ENCODE measurements at places on chromosomes 1 and 21.

- no peak for DNase-seq
Measured at GRCh38 chr1:236895665-236896387, 100.7 kb downstream of the MTR start.

DNA sequence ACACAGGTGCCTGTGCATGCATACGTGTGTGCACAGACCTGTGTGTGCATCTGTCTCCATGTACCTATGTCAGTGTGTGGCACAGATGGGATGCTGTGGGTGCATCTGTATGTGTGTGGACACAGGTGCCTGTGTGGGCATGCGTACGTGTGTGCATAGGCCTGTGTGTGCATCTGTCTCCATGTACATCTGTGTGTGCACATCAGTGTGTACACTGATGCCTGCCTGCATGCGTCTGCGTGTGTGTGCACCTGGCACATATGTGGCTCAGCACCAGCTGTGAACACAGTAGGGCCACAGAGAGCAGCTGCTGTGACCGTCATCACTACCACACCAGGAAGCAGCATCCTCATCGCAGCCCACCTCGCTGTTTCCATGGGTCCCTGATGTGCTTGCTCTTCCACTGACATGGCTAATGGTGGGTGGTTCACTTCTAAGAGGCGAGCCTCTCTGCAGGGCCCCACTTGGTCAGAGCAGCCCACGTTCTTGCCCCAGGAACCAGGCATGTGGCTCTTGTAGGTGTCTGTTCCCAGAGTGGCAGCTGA lies 9.6 kb upstream of the SPATC1L start:
- DNase-seq, result no peak

GRCh38 chr1:234782791-234783190 lies 172.8 kb upstream of the IRF2BP2 start:
- no peak for DNase-seq

GRCh38 chr1:175637911-175638310 lies 105.5 kb downstream of the TNR start:
- no peak for DNase-seq

- no peak for DNase-seq
Measured at GRCh38 chr1:66383611-66384010, 150.3 kb upstream of the SGIP1 start.

GRCh38 chr21:26914557-26914956 lies 52.3 kb downstream of the ADAMTS5 start:
- DNase-seq, result no peak

DNA sequence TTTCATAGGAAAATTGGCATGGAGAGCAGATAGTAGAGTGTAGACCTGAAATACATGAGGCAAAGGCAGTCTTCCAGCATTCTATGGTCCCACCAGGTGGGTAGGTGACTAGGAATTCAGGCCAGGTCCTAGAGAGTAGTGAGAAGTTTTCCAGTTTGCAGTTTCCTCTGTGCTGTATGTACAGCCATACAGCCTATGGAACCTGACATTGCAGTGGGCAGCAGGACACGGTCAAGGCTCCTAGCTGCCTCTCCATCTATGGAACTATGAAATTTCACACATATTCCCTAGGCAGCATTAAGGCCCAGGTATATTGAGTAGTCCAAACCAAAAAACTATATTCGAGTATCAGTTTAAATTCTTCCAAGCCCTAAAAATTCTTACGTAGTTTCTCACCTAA lies 16.3 kb downstream of the POGK start:
- no peak for DNase-seq

DNA sequence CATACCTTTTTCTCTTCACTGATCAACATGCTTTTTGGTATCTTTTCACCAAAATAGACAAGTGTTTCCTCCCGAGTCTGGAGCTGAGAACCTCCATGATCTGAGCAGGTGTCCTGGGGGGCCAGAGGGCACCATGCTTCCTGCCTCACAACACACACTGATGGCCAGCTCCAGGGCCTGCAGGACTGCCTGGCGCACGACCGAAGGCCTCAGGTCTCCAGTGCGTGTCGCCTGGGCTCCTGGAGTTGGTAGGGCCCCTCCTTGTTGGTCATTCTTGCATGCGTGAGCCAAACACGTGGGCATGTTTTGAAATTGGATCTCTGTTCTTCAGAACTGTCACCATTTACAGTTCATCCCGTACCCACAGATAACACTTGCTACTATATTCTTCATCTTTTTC lies 64.4 kb downstream of the SLC37A1 start:
- no peak for DNase-seq

DNA sequence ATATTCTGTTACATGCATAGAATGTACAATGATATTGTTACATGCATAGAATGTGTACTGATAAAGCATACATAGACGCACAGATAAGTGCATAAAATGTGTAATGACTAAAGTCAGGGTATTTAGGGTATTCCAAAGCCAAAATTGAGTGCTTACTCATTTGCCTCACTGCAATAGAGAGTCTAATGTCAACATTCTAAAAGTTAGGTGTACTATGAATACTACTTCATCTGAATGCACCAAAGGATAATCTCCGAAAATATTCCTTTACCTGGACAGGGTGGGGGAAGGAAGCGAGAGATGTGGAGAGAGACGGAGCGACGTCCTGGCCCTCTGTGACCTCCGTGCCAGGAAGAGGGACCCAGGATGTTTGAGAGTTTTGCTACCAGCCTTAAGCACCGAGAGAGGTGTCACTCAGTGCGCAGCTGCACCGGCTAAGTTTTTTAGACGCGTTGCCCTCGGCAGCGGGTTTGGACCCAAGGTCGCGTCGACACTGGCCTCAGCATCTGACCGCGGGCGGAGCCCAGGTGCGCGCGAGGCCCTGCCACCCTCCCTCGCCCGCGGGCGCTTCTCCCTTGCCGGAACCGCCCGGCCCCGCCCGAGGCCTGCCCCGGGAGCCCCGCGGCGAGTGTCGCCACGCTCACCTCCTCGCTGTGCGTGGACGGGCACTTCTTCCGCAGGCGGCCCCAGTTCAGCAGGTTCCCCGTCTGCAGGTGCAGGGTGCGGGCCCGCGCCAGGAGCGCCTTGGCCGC lies 660 bp downstream of the GCLM start:
- DNase-seq, result peak; percentile 31

- DNase-seq, result no peak
Measured at GRCh38 chr1:232764458-232765251, 40.6 kb upstream of the MAP10 start.

- DNase-seq, result no peak
Measured at GRCh38 chr1:21702780-21703179, 33.6 kb upstream of the RAP1GAP start.

DNA sequence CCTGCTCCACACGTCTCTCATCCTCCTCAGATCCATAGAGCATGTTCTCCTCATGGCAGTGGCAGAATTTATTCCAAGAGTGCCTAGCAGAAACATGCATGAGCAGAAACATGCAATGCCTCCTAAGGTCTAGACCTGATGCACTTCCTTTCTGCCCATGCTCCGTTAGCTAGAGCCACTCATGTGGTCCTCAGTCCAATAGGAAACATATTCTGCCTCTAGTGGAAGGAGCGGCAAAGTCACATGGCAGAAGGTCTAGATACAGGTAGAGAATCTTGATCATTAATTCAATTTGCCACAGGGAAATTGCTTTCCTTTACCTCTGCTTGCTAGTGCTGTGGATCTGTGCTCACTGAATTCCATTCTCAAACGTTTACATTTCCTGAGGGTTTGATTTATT lies 130.4 kb downstream of the KIF26B start:
- no peak for DNase-seq

DNA sequence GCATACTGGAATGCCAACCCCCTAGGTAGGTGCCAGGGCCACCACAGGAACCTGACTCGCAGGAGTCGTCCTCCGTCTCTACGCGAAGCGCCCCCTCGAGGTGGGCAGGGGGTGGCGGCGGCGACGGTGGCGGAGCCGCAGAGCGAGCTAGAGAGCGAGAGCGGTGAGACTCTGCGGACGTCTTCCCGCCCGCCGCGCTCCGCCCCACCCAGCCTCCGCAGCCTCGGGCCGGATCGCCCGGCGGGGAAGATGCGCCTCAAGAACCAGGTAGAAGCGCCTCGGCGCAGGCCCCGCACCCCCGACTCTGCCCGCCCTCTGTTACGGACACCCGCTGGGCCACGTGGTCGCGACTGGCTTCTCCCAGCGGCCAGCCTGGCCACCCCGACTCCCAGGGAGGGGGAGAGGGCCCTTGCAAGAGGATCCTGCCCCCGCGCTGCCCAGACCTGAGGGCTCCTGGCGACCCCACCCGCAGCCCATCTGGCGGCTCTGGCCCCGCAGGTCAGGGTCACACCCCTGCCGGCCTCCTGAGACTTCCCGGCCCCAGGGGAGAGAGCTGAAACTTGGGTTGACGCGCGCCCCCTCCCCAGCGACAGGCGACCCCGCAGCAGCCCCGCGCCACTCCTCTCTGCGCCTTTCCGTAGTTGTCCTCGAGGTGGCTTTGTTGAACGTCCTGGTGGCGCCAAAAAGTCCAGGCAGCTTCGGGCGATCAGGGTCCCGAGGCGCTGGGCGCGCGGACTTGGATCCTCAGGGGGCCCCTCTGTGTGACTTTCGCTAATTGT lies 24.4 kb upstream of the AGBL4 start:
- no peak for DNase-seq

DNA sequence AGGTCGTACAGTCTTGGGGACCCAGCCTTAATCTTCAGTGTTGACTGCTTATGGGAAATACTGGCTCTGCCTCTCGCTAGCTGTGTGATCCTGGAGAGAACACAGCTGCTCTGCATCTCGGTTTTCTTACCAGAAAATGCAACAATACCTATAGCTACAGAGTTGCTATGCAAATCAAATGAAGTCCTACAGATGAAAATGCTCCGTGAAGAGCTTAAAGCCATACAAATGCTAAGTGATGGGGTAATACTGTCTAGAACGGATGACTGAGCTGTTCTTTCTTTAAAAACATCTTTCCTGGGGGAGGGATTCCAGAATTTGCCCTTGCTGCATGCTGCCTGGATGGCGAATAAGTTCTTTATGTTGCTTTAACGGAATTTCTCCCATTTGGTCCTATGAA lies 132.0 kb downstream of the ZBTB18 start:
- DNase-seq, result peak; percentile 25

DNA sequence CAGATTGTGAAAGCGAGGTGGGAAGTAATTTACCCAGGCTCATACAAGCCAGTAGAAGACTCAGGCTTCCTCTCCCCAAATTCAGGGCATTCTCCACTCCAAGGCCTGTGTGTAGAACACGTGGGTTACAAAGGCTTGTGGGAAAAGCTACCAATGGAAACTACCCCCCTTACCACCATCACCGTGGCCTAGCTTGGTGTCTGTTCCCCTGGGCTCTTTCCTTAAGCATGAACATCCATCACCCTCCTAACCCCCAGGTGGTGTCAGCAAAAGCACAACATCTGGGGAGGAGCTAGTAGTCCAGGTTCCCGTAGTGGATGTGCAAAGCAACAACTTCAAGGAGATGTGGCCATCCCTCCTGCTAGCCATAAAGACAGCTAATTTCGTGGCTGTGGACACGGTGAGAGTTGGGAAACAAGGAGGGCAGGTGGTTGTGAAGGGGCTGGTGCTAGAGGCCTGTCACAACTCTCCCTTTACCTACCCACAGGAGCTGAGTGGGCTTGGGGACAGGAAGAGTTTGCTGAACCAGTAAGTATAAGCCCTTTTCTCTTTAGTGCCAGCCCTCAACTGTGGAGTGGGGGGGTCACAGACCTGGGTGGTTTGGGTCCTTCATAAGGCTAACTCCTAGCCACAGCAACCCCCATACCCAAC lies 701 bp upstream of the MUTYH start:
- no peak for DNase-seq

GRCh38 chr1:119492763-119493162 lies 14.2 kb upstream of the HSD3B1 start:
- no peak for DNase-seq

DNA sequence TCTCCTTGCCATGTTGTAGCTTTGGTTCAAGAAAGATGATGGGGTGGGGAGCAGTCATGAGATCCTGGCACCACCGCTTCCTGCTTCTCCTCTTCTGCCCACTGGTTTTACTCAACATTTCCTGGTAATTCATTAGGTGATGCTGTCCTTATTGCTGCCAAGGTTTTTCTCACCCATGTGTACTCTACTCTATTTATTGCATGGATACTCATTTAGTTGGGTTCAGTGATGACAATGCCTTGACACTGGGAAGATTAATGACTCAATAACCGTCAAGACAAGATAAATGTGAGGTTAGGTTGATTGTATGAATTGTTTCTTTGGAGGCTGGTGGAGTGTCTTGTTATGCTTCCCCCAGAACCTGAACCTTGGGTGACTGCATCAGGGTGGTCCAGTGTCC lies 484.2 kb downstream of the SIPA1L2 start:
- DNase-seq, result no peak

GRCh38 chr1:109255097-109255651 lies 5.8 kb downstream of the CELSR2 start:
- peak; percentile 28 for DNase-seq

GRCh38 chr21:44354775-44355771 lies 1.7 kb downstream of the TRPM2 start:
- DNase-seq, result no peak

DNA sequence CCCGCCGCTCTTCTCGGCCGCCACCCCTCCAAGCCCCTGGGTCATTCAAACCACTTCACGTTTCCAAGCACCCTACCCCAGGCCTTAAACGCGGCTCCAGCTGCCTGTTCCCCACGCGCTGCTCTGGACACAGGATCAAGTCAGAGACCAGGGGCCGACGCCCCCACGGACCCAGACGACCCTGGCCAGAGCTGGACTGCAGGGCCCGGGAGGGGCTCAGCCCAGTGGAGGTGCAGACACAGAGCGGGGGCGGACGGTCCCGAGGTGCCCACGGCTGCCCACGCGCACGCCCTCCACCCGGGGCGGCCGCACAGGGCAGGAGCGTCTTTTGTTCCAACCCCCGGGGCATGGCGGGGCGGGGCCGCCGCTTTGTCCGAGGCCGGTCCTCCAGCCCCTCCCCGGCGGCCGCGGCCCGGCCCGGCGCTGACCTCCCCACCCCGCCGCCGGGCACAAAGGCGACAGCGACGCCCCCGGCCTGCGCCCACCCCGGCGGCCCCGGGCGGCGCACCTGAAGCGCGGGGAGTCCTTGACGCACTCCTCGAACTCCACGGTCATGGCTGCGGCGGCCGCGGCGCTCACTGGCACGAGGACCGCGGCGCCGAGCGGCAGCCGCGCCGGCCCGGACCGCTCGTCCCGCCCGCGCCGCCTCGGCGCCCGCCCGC lies 338 bp downstream of the ACAP3 start:
- peak; percentile 19 for DNase-seq

DNA sequence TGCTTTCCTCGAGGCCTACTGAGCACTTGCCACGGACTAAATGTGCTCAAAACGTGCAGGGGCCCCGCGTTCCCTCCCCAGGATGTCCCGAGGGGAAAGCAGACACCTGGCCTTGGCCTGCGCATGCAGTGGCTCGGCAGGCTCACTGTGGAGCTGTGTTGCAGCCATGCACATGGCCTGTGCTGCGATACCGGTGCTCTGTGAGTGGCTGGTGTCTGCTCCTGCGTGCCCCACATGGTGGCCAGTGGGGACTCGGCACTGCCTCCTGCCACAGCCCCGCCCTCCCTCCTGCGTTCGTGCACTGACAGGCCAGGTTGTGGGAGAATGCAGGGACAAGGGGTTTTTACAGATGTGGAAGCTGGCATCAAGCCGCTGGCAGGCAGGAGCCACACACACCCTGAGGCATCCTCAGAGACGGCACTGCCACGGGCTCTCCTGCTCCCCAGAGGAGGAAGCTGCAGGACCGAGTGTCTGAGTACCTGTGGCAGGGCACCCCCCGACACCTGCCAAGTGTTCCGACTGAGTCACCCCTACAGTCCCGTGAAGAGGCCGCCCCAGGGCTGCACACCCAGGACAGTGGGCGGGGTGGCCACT lies 16.9 kb upstream of the PTTG1IP start:
- no peak for DNase-seq

Data from cerebellar cortex (tissue), 1 donor.